ENCODE measurements at places on chromosomes 12 and 14. TPM values are rescaled to one million over a fixed set of nuclear protein-coding genes. Genes with fewer than 3 reads are reported as not detected.

STAC3 gene
- total RNA-seq = 0.40 TPM

ABHD12B gene
- total RNA-seq = not detected

SLC25A29 gene
- 8.9 TPM for total RNA-seq

GYS2 gene
- total RNA-seq = not detected

GPX2 gene
- total RNA-seq = 195 TPM
